Motor neuron (in vitro differentiated cells): ENCODE measurements at places on chromosomes 11 and 22.

GRCh38 chr11:64409278-64409677 is 50.3 kb downstream of the RPS6KA4 start:
- no peak for ATAC-seq

GRCh38 chr11:86524620-86525352 is 147.6 kb downstream of the ME3 start:
- peak; percentile 82 for ATAC-seq

DNA sequence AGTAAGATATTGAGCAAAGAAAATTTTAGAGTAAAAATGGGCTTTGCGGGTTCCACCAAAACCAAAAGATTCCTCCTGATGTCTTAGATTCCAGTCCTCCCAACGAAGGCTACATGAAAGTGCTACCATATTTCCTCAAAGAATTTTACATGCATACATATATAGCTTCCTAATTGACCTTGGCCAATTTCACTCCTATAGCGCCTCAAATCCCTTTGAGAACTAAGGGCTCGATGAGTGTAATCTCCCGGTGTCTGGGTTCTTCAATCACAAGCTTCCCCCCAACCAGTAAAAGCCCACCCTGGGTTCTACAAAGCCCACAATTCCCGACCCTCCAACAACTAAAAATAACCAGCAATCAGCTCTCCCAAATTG is 1.2 kb downstream of the SIK3 start:
- ATAC-seq, result no peak

GRCh38 chr11:60813324-60813723 is 28.2 kb downstream of the MS4A10 start:
- ATAC-seq, result no peak

- ATAC-seq, result no peak
These were observed 655.6 kb downstream of the ETS1 start for GRCh38 chr11:127931803-127932202.

GRCh38 chr11:85937835-85938234 is 82.7 kb downstream of the CCDC83 start:
- ATAC-seq, result no peak

- no peak for ATAC-seq
These were observed 13.4 kb downstream of the C11orf24 start for GRCh38 chr11:68258363-68258765.

DNA sequence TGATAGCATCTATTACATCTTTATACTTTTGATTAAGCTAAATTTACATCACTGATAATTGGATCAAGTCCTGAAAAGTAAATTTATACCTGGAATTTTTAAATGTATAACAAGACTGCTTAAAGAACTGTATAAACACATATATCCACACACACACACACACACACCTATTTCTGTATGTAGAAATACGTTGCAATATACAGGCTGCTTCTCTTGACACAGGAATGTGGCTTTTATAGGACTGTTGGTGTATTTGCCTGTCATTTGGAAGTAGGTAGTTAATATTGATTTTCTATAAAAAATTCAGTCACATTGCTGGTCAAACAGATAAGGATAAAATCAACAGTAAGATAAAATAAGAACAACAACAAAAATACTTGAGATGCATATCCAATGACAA is 708.5 kb upstream of the RAG2 start:
- no peak for ATAC-seq

- ATAC-seq, result no peak
These were observed 10.7 kb downstream of the TBC1D10A start for GRCh38 chr22:30315962-30316576.
